ENCODE measurements at places on chromosomes 2 and 18. TPM values are rescaled to one million over a fixed set of nuclear protein-coding genes. Genes with fewer than 3 reads are reported as not detected.

Gene LRRTM1
- not detected for polyA plus RNA-seq

Gene TRIM43
- not detected for polyA plus RNA-seq

Gene CCT4
- 57.0 TPM for polyA plus RNA-seq

Gene TBR1
- not detected for polyA plus RNA-seq

Gene ACTG2
- polyA plus RNA-seq, result 119 TPM

Gene CELF4
- 0.51 TPM for polyA plus RNA-seq

Gene MERTK
- polyA plus RNA-seq, result 9.6 TPM

Gene IL18R1
- 1.6 TPM for polyA plus RNA-seq

Gene DSG1
- not detected for polyA plus RNA-seq

Gene COL4A4
- 2.3 TPM for polyA plus RNA-seq

Gene ITGB6
- polyA plus RNA-seq, result 0.88 TPM

Gene CXCR1
- polyA plus RNA-seq, result 0.20 TPM

Gene DSG4
- polyA plus RNA-seq, result not detected

Gene UBE2F
- 40.0 TPM for polyA plus RNA-seq

Gene CNGA3
- not detected for polyA plus RNA-seq

Gene CD226
- polyA plus RNA-seq, result not detected

Gene FHOD3
- 9.6 TPM for polyA plus RNA-seq

Gene OBSL1
- polyA plus RNA-seq, result 17.8 TPM

Gene GAL3ST2
- polyA plus RNA-seq, result not detected

Gene MRPL19
- polyA plus RNA-seq, result 15.7 TPM

Gene SIX3
- polyA plus RNA-seq, result not detected

Gene FRZB
- 277 TPM for polyA plus RNA-seq

Gene UGT1A3
- polyA plus RNA-seq, result not detected

Gene MAP4K4
- 31.6 TPM for polyA plus RNA-seq

Gene PDCL3
- polyA plus RNA-seq, result 18.0 TPM

Gene IGFBP5
- polyA plus RNA-seq, result 385 TPM

Gene MOGAT1
- not detected for polyA plus RNA-seq

Gene MARCO
- 1.1 TPM for polyA plus RNA-seq

Gene CDK15
- polyA plus RNA-seq, result 0.56 TPM

Gene SPEG
- 81.6 TPM for polyA plus RNA-seq

Gene HOXD13
- not detected for polyA plus RNA-seq

Gene REG3G
- polyA plus RNA-seq, result 0.38 TPM

Gene PLB1
- 8.9 TPM for polyA plus RNA-seq

Gene DOK6
- polyA plus RNA-seq, result 2.1 TPM

Gene SH2D6
- 1.5 TPM for polyA plus RNA-seq

Gene COL6A3
- 54.5 TPM for polyA plus RNA-seq

Gene TOGARAM2
- polyA plus RNA-seq, result 2.2 TPM

Gene RAB6C
- not detected for polyA plus RNA-seq

Gene STK36
- 8.0 TPM for polyA plus RNA-seq

Gene UGT1A8
- 1.0 TPM for polyA plus RNA-seq
